Daoy (cell line): ENCODE measurements at places on chromosomes 7 and 10. TPM values are rescaled to one million over a fixed set of nuclear protein-coding genes. Genes with fewer than 3 reads are reported as not detected.

DNA sequence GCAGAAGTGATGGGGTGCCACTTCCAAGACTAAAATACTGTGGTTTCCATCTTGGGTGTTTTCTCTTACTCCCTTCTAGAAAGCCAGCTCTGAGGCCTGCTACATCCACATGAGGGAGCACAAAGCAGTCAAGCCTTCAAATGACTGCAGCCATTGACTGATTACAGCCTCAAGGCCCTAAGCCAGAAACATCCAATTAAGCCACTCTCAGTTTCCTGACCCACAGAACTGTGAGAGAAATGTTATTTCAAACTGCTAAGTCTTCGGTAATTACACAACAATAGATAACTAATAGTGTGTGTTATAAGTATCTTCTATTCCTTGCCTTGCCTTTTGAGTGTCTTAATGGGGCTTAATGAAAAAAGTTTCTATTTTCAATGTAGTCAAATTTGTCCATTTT lies 24.8 kb downstream of the BRAF start:
- DNase-seq = no peak

GRCh38 chr7:16436306-16436705 lies 15.0 kb upstream of the CRPPA start:
- DNase-seq = no peak

DNA sequence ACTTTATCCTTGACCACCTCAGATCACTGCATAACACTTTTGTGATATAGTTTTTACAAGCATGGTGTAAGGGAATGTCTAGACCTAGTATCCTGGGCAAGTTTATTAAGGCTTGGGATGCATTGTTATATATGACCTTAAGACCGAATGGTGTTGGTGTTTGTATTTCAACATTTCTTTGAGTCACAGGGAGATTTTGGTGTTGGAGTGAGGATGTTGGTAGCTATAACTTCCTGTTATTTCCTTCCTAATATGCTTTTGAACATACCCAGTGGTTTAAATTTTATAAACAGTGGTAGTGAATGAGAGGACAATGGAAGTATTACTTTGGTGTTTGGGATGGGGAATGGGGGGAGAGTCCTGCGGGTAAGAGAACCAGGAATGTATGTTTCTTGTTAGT lies 2.6 kb downstream of the EXOC4 start:
- DNase-seq = no peak

DNA sequence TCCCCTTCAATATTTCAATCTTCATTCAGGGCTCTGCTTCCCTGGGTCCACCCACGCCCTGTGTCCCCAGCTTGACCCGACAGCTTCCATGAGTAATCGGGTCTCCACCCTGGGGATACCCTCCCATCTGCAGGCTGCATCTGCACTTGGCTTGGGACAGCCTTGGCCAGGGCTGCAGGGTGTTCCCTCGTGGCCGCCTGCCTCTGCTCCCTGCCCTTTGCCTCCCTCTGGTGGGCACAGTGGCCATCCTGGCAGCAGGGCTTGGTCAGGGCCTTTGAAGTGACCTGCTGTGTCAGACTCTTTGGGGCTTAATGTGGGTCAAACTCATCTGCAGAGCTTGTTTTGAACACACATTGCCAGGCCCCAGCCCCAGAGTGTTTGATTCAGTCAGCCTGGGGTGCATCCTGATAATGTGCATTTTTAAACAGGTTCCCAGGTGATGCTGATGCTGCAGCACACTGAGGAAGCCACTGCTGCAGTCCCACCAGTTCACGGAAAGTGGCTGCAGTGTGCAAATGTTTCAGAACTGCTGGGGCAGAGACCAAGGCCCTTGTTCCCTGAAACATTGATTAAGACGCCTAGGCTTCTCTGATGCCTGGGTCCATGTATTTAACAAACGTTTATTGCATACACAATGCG lies 80.7 kb upstream of the SEC61G start:
- peak; percentile 92 for DNase-seq

- no peak for DNase-seq
Observed at GRCh38 chr7:157744786-157745601, 408.2 kb downstream of the DNAJB6 start.

GRCh38 chr10:30433306-30433729 lies 666 bp upstream of the MAP3K8 start:
- DNase-seq = peak; percentile 60

GRCh38 chr7:94512735-94513564 lies 3.3 kb downstream of the CASD1 start:
- DNase-seq = no peak

GRCh38 chr10:99412099-99412498 lies 18.3 kb downstream of the GOT1 start:
- DNase-seq = no peak

DNA sequence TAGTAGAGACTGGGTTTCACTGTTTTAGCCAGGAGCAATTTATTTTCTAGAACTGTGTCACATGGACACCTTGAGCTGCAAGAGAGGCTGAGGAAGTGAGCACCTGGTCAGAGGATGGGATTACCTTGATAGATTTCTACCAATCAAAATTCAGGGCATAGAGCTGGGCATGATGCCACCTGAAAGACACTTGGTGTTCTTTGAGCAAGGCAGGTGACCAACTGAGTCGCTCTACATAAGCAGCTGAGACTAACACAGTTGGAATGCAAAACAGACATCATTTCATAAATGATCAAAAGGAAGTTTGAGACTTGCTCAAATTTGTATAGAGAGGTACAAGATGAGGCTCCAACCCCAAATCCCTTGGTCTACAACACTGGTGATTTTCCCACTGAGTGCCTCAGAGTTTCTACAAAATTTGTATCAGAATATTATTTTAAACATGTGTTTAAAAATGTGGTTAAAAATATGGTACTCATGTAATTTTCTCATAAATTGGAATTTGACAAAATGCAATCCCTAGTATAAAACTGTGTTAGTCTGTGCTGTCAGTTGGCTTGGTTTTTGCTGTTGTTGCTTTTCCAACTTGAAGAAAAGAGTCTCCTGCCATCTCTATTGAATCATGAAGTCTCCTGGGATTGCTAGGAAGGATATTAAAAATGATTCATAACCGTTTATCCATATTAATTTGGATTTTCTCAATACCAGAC lies 156.4 kb upstream of the MDFIC start:
- DNase-seq = no peak

DNA sequence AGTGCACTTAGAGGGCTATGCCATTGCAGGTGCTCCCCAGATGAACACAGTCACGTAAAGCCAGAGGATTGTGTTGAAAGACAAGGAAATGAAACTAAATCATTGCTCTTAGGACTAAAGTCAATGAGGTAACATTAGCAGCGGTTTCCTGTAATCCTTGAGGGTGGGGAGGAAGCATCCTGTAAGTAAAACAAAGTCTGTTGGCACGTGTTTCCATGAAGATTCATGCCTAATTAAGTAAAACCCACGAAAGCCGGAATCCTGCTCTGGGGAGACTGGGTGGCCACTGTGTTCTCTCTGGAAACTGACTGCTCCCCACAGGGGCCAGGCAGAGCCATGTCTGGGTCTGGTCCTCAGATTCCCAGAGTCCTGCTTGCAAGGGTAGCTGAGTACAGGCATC lies 18.3 kb downstream of the STEAP1B start:
- DNase-seq = peak; percentile 65

DNA sequence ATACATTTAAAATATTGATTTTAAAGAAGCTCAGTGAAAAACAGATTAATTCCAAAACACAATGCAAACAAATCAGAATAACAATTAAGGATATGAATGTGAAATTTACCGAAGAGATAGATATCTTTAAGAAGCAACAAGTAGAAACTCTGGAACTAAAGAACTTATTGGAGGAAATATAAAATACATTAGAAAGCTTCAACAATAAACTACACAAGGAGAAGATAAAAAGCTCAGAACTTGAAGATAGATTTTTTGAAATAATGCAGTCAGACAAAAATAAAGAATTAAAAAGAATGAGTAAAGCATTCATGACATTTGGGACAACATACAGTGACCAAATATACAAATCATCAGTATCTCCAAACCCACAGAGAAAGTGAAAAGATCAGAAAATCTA lies 43.2 kb downstream of the HIBADH start:
- DNase-seq = no peak

DNA sequence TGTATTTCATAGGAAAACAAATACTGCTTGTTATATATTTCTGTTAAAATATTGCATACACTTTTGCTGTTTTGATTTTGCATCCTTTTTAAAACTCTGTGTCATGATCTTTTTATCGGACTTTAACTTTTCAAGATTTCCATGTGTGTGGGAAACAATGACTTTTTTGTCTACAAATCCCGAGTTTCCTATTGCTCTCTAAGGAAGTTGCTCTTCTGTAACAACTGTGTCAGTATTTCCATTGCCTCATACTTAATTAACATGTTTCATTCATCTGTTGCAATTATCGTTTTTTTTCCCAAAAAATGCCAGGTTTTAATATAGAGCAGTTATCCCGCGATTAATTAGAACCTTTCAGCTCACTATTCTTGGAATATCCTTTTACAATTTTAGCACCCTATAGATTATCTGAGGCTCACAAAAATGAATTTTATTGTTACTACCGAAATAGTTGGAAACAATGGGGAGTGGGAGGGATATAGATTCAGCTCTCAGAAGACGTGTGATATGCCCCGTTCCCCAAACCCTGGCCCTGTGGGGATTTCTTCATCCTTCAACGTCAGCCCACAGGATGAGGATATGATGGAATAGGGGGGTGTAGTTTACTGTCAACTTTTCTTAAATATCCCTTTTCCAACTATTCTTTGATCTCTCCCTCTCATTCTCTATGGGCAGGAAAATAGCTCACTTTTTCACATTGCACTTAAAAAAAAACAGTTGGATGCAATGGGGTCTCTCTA lies 297.6 kb upstream of the IGFBP3 start:
- no peak for DNase-seq

DNA sequence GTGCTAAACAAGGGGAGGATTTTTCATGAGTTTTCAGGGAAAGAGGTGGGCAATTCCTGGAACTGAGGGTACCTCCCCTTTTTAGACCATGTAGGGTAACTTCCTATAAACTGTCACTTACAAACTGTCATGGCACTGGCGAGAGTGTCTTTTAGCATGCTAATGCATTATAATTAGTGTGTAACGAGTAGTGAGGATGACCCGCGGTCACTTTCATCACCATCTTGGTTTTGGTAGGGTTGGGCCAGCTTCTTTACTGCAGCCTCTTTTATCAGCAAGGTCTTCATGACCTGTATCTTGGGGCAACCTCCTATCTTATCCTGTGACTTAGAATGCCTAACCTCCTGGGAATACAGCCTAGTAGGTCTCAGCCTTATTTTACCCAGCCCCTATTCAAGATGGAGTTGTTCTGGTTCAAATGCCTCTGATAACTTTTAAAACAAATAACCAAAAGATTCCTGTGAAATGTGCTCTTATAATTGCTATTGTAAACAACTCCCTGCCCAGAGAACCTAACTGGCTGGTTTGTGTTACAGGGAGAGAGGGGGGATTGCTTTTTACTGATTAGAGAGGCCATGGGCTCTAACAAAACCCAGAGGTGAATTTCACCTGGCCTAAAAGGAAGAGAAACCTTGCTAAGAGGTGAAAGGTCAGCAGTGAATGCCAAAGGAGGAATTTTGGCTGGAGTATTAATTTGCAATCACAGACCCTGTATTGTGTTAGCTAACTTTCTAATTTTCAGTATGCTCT lies 64.3 kb downstream of the EEPD1 start:
- no peak for DNase-seq

GRCh38 chr10:121369616-121370015 lies 228.6 kb downstream of the FGFR2 start:
- no peak for DNase-seq

DNA sequence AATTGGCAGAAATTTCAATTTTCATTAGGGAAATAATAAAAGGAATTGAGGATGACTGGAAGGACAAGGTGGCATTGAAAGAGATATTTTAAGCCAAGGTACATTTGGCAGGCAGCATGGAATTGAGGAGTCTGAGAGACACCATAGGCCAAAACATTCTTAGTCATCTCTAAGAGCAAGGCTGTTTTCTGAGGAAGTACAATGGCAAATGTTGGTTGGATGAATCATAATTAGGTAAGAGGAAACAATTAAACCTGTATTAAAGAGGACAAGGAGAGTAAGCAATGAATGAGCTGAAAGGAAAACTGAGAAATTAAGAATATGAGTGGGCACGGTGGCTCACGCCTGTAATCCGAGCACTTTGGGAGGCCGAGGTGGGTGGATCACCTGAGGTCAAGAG lies 86.3 kb downstream of the MRPL32 start:
- peak; percentile 61 for DNase-seq

DNA sequence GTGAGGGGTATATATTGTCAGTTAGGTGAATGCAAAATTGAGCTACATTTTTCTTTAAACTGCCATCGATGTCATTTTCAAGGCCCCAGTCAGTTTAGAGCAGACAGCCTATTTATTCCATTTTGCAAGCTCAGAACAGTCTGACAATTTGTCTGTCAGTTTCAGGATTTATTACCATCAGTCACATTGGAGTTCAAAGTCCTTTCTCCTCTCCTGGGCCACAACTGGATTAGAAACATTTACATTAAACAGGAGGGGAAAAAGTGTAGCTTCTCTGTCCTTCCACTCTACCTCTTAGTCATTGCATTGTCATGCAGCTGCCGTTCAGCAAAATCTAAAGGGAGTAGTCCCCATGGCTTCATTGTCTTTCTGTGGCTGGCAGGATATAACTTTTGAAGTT lies 3.5 kb upstream of the GHITM start:
- DNase-seq = no peak

DNA sequence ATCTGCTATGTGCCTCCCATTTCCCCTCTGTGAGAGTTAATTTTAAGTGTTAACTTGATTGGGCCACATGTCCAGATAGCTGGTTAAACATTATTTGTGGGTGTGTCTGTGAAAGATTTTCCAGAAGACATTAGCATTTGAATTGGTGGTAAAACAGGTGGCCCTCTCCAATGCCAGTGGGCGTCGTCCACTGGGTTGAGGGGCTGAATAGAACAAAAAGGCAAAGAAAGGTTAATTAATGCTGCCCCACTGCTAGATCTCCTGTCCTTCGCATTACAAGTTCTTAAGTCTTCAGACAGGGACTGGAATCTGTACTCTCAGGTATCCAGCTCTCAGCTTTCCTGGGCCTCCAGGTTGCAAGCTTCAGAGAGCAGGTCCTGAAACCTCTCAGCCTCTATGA lies 1160.9 kb upstream of the LRRN3 start:
- no peak for DNase-seq

GRCh38 chr7:140121326-140121725 lies 55.5 kb downstream of the KDM7A start:
- no peak for DNase-seq

ACTL6B gene
- not detected in 2 replicates for total RNA-seq

RELN gene
- 1.7 and 2.4 TPM in 2 replicates for total RNA-seq

AFAP1L2 gene
- total RNA-seq = 10.9 and 17.1 TPM in 2 replicates

NPSR1 gene
- not detected in 2 replicates for total RNA-seq

SEMA4G gene
- total RNA-seq = 0.57 and 0.69 TPM in 2 replicates

ITGA8 gene
- 0.06 TPM in 1 of 2 replicates, not detected in the other for total RNA-seq

GNG11 gene
- total RNA-seq = 14.7 and 21.6 TPM in 2 replicates

ZNF853 gene
- total RNA-seq = 0.86 and 1.1 TPM in 2 replicates

PURB gene
- 32.7 and 42.3 TPM in 2 replicates for total RNA-seq

ATP6V0E2 gene
- 61.0 and 103 TPM in 2 replicates for total RNA-seq

LRRC4 gene
- 0.51 and 1.4 TPM in 2 replicates for total RNA-seq

PNLIPRP2 gene
- not detected in 2 replicates for total RNA-seq

NPTX2 gene
- 4.5 and 8.0 TPM in 2 replicates for total RNA-seq

ANKRD61 gene
- total RNA-seq = 0.23 and 0.89 TPM in 2 replicates

WIPF3 gene
- total RNA-seq = not detected in 2 replicates

STK32C gene
- 6.4 and 9.3 TPM in 2 replicates for total RNA-seq
